ENCODE measurements at places on chromosomes 6 and 20.

DNA sequence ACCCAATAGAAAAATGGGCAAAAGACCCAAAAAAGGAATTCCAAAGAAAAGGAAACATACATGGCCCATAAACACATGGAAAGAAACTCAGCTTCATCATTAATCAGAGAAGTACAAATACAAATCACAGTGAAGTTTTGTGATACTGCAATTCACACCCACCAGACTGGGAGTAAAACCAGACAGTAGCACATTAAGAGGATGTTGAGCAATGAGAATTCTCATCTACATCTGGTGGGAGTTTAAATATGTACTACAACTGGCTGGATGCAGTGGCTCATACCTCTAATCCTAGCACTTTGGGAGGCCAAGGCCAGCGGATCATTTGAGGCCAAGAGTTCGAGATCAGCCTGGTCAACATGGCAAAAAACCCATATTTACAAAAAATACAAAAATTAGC is 125.7 kb upstream of the PHACTR1 start:
- no peak for DNase-seq

DNA sequence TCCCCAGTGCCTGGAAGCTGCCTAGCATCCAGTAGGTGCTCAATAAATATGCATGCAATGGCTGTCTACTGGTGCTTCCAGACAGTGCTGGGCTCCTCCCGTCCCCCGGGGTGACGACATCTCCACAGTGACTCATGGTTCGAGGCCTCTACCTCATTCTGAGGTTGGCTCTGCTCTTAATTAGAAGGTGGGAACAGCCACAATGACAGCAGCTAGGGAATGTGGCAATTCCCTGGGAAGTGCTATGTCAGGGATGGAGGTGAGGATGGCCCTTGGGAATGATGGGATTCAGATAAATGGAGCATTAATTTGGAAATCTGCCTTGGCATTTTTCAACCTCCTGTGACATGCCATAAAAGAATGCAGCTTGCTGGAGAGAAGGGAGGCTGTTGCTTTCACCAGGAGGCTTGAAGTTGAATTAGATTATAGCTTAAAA is 43.5 kb upstream of the NFATC2 start:
- DNase-seq = peak; percentile 84

GRCh38 chr6:117629119-117629660 is 26.9 kb upstream of the GOPC start:
- no peak for DNase-seq

DNA sequence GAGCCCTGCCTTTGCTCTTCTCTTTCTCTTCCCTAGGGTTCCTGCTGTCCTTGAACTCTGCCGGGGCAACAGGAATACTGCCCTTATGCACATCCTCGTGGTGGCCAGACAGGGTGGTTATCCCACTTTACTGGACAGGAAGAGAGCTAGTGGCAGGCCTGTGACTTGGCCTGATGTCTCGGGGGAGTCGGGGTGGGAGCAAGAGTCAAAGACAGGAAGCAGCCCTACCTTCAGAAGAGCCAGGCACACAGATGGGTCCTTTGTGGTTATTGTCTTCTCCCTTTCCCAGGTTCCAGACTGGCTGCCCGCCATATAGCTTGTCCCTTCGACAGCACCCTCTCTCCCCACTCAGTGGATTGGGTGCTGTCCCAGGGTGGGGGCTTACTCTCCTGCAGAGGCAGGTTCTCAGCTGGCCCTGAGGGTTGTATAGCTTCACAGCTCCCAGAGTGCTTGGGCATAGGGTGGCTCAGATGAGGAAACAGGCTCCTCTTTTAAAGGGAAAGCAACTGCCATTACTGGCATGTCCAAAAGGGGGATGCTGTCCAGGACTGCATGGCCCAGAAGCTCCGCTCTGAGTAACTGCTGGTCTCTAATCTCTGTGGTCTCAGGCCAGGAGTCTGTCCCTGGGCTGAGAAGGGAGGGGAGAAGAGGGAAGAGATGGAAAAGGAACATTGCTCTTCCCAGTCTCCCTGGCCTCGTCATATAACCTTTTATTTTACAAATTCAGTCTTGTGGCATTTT is 17.3 kb downstream of the PLCG1 start:
- no peak for DNase-seq

GRCh38 chr20:21235484-21236445 is 67.4 kb upstream of the XRN2 start:
- peak; percentile 34 for DNase-seq

- DNase-seq = peak; percentile 68
Observed at GRCh38 chr6:99330159-99330558, 19.3 kb downstream of the FAXC start.

GRCh38 chr20:41287327-41287726 is 30.2 kb downstream of the ZHX3 start:
- DNase-seq = peak; percentile 45

DNA sequence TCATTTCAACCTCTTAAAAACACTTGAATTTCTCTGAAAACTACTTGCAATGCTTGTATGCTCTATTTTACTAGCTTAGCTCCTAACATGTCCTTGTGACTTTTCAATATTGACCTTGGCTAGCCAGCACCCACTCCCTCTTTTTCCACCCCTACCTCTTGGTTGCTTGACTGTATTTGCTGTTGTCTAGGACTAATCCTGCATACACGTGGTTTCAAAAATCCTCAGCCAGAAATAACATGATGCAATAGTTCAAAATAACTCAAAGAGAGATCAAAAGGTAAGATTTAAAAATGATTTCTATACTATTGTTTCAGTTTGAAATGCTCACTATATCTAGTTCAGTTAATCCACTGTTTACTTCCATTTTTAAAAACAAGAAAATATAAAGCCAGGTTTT is 102.3 kb upstream of the TBX18 start:
- DNase-seq = no peak

- DNase-seq = peak; percentile 8
Observed at GRCh38 chr6:106451439-106451838, 90.9 kb downstream of the CRYBG1 start.

DNA sequence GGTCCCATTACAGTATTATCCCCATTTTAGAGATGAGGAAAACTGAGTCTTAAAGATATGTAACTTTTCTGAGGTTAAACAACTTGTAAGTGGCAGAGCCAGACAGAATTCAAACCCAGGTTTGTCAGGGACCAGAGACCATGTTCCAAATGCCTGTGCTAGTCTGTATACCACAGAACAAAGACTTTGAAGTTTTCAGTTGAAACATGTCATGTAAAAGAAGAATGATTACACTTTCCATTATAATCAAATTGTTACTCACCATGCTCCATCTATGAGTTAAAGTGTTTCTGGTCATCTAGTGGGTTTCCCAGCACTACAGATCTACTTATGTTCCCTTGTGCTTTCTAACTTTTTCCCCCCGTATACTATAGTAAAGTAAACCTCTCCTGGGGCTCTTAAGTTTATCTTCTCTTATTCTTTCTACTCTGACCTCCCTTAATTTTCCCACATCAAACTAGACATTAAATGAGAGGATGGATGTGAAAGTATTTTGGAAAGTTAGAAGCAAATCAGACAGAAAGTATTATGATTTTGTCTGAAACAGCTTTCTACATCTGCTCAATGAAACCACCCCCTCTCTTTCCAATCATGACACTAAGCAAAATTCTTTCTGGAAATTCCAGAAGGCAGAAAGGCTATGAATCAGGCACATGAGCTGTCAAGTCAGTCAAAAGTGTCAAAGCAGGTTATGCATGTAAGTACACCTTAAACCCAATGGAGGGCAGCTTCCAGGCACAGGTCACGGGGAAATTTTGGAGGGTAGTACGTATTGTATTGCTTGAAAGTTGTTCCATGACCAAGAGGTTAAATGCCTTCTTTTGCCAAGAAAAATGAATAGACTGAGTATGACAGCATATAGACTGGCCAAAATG is 132.7 kb upstream of the MAP3K7 start:
- no peak for DNase-seq

All from hepatic stellate cell (primary cell).